ENCODE measurements at places on chromosomes 2 and 18. TPM values are rescaled to one million over a fixed set of nuclear protein-coding genes. Genes with fewer than 3 reads are reported as not detected.

GRCh38 chr2:164060031-164060430 is 324.2 kb upstream of the FIGN start:
- no peak for DNase-seq

The PLCD4 gene
- 0.42 TPM for total RNA-seq

DNA sequence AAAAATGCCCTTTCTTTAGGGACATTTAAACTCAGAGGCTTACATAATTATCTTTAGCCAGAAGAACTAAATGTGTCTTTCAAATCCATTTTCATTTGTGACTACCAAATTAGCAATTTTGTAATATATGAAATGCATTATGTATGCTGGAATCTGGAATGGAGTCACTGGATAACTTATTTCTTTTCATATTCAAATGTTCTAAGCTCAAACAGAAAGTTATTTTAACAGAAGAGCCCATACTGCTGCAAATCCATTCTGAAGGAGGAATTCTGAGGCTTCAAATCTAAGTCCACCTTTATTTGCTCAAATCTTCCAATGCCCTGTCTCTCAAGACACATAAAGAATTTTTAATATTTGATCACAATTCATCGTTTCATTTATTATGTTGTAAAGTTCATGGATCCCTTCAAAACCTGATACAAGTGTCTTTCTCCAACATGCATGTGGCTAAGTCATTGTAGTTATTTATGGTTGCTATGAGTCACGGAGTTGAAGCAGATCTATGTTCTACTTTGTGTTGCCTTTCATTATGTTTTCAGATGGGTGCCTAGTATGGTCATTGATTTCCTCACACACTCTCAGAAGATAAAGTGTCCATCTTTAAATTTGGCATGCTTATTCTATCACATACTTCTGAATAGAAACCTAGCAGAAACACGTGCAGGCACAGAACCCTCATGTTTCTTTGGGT is 214.8 kb upstream of the GCFC2 start:
- DNase-seq: no peak

DNA sequence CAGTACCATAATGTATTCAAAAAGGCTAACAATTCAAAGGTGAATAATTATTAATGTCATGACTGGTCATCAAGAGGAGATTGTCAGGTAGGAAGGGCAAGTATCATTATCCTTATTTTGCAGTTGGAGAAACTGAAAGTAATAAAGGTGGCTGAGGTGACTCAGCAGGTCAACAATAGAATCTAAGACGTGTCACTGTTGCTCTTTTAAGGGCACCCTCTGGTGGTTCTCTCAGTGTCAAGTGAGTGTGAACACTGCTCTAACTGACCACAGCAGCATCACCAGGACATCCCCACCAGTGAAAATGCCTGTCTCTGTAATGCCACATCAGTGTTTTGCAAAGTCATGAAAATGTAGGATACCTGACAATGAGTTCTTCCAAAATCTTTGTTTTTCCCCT is 69.7 kb downstream of the DCC start:
- DNase-seq: peak; percentile 31

DNA sequence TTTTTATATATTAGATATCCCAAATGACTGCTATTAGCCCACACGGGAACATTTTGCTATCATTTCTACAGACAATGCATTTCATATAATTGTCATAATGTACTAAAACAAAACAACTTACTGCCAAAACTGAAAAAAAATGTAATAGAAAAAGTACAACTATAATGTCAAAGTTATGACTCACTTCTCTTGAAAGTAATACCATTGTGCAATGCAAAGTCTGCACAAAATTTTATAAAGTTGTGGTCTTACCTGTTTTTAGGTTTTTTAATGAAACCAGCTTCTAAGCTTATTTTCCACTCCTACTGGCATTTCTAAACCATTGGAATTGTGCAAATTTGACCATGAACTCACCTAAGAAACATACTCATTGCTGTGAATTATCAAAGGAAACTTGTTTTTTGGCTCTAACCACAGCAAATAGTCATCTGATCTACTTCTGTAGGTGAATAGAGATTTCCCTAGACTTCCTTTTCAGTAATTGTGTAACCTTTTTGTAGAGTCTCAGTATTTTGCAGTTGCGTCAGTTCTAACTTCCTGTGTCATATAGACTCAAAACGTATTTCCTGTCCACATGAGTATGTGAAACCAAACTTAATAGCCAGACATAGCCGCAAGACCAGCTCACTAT is 31.9 kb upstream of the TFPI start:
- DNase-seq: no peak

GRCh38 chr2:235564884-235565530 is 71.2 kb downstream of the AGAP1 start:
- DNase-seq: no peak

DNA sequence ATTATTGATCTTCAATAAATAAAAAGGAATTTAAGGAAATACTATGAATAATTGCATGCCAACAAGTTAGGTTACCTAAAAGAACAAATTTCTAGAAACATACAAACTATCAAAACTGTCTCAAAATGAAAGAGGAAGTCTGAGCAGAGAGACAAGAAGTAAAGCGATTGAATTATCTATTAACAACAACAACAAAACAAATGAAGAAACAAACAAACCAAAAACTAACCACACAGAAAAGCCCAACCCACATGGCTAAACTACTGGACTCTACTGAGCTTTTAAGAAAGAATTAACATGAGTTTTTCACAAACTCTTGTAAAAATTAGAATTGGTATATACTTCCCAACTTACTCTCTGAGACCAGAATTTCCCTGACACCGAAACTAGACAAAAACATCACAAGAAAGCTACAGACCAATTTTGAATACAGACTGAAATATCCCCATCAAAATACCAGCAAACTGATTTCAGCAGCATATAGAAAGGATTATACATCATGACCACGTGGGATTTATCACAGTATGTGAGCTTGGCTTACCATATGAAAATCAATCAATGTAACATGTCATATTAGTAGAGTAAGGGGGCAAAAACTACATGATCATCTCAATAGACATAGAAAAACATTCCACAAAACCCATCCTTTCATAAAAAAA is 16.6 kb upstream of the GALNT1 start:
- no peak for DNase-seq

Measured in H9 (cell line).